ENCODE measurements at places on chromosomes 12 and 14.

GRCh38 chr14:100041271-100041670 is 24.0 kb upstream of the EVL start:
- no peak for DNase-seq

GRCh38 chr12:115223322-115223721 is 539.3 kb upstream of the TBX3 start:
- DNase-seq: no peak

GRCh38 chr12:110149086-110149660 is 25.0 kb downstream of the IFT81 start:
- no peak for DNase-seq

GRCh38 chr12:67649570-67650387 is 1.2 kb downstream of the DYRK2 start:
- DNase-seq: no peak

- DNase-seq: no peak
Observed at GRCh38 chr14:81178063-81178462, 42.7 kb downstream of the GTF2A1 start.

DNA sequence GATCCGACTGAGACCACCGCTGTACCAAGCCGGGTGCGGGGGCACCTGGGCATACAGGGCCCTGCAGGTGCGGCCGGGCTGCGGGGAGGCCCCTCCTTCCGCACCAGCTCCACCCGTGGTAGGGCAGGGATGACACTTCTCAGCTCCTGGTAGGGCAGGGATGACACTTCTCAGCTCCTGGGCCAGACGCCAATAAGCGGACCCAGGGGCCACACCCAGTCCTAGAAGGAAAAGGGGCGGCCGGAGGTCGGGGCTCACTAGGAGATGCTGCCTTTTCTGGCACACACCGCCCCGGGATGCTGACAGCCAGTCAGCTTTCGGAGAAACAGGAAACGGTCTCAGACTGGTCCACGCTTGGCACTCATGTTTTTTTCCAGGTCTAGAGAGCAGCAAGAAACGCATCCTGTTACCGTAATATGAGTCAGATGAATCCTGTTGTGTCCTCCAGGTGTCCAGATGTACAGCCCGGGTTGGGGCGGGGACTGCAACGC is 34.8 kb downstream of the NFKBIA start:
- peak; percentile 86 for DNase-seq

GRCh38 chr12:46387670-46388069 is 15.1 kb upstream of the SLC38A2 start:
- DNase-seq: no peak

DNA sequence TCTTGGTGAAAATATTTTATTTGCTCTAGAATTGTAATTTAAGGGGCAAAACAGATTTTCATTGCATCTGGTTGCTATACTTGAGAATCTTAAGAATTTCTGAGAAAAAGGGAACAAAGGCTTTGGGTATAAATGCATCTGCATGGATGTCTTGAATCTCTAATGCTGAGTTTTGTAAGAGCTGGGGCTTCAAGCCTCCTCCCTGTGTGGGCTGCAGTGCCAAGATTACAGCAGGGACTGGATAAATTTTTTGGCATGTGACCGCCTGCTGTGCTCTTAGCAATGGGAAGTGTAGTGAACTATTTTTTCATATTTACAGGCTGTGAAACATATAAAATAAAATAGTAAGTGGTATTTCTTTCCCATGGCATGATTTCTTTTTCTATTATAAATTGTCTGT is 70.0 kb downstream of the SLC38A6 start:
- DNase-seq: no peak

DNA sequence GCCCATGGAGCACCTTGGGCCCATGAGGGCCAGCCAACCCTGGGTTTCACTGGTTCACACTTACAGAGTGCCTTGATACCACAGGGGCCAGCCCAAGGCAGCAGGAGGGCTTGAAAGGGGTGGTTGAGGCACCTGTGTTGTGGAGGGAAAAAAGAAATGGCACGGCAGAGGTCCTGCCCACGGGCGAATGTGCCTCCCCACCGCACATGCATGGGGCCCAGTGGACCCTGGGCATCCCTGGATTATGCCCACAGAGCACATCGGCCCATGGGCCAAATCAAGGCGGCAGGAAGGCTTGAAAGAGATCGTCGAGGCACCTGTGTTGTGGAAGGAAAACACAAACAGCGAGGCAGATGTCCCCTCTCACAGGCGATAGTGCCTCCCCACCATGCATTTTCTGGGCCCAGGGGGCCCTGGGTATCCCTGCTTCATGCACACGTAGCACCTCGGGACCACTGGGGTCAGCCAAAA is 378.1 kb downstream of the ALG10 start:
- DNase-seq: no peak

DNA sequence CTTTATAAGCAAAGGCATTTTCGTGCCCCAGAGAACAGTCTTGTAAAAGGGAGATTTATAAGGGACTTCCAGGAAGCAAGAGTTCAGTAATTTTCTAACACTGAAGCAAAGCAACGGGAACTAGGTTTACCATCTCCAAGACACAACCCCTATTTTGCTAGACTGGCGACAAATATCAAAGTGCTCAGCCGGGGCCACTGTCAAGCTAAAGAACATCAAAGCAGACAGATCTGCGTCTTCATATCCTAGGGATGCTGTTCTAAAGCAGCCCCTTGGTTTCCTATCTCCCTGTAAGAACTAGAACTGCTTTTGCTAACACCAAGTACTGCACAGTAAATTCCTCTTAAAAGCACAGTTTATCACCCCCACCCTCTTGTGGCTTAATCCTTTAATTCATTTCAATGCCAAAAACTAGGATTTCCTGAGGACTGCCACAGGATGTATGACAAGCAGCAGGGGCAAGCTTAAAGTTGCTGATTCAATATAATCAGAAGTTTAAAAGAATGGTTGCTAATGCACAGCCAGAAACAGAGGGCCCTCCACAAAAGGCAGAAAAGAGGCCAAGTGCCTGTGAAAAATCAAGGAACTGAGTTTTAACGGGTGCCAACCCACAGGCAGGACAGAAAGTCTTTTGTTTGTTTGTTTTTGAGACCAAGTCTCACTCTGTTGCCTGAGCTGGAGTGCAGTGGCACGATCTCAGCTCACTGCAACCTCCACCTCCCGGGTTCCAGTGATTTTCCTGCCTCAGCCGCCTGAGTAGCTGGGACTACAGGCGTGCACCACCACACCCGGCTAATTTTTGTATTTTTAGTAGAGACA is 44.0 kb upstream of the ISM2 start:
- DNase-seq: no peak

- no peak for DNase-seq
Observed at GRCh38 chr14:70170976-70171375, 17.8 kb downstream of the SLC8A3 start.

GRCh38 chr14:104361101-104361591 is 218.4 kb upstream of the C14orf180 start:
- DNase-seq: no peak

- no peak for DNase-seq
Observed at GRCh38 chr12:54725233-54725843, 77.2 kb upstream of the DCD start.

- no peak for DNase-seq
Observed at GRCh38 chr14:75941030-75941429, 40.8 kb downstream of the TGFB3 start.

GRCh38 chr14:86027990-86028389 is 498.0 kb downstream of the FLRT2 start:
- DNase-seq: no peak

DNA sequence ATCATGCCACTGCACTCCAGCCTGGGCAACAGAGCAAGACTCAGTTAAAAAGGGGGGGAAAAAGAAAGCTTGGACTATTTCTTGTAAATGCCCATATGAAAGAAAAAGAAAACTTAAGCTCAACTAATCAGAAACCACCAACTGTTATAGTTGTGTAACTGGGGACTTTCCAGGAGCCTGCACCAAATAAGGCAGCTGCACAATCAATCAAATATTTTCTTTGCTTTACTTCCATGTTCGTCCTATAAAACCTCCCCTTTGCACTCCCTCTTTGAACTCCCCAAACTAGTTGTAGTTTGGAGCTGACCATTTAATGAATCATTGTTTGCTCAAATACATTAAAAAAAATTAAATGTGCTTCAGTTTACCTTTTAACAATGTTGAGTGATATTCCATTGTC is 54.9 kb downstream of the OTOGL start:
- no peak for DNase-seq

- DNase-seq: no peak
Observed at GRCh38 chr14:103110681-103111231, 12.5 kb upstream of the TNFAIP2 start.

- peak; percentile 19 for DNase-seq
Observed at GRCh38 chr14:32078023-32078857, 1.1 kb downstream of the ARHGAP5 start.

DNA sequence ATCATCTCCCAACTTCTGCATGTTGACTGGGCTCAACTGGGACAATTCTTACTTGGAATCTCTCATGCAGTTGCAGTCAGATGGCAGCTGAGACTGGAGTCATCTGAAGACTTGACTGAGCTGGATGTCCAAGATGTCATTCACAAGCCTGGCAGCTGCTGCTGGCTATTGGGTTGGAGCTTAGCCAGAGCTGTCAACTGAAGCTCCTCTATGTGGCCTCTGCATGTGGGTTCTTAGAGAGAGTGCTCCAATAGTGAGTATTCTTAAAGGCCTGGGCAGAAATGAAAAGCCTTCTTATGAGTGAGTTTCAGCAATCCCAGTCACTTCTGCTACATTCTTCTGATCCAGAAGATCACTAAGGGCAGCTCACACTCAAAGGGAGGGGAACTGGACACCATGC is 440.9 kb downstream of the LRIG3 start:
- DNase-seq: no peak

All from NCI-H187 (cell line).